ENCODE measurements at places on chromosomes 12 and 14.

- DNase-seq = no peak
Observed at GRCh38 chr12:88437226-88437625, 143.0 kb downstream of the KITLG start.

- no peak for DNase-seq
Observed at GRCh38 chr14:63918411-63918810, 65.6 kb downstream of the SYNE2 start.

DNA sequence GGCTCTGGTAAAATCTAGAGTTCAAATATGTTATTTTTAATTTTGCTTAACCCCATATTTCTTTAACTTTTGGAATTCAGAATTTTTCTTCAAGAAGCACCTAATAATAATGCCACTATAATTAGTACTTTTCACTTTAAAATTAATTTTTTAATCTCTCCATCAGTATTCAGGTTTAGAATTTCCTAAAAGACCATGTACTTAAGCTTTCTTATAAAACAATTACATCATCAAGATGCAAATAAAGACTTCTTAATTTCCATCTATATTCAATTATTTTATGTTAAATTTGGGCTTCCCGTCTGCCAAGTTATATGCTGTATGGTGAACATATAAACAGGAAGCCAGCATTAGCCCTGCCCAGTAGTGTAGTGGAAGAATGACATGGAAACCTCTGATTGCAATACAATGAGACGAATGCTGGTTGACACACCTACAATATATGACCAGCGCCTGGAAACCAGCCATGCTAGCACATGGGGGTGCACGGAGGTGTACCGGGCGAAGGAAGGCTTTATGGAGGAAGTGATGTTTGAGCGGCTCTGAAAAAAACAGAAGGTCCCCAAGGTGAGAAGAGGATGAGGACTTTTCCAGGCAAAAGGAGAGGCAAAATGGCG is 82.2 kb downstream of the LLPH start:
- no peak for DNase-seq

- DNase-seq = no peak
Observed at GRCh38 chr12:44748950-44749468, 127.1 kb downstream of the NELL2 start.

GRCh38 chr12:130104571-130105106 is 57.6 kb upstream of the FZD10 start:
- no peak for DNase-seq

DNA sequence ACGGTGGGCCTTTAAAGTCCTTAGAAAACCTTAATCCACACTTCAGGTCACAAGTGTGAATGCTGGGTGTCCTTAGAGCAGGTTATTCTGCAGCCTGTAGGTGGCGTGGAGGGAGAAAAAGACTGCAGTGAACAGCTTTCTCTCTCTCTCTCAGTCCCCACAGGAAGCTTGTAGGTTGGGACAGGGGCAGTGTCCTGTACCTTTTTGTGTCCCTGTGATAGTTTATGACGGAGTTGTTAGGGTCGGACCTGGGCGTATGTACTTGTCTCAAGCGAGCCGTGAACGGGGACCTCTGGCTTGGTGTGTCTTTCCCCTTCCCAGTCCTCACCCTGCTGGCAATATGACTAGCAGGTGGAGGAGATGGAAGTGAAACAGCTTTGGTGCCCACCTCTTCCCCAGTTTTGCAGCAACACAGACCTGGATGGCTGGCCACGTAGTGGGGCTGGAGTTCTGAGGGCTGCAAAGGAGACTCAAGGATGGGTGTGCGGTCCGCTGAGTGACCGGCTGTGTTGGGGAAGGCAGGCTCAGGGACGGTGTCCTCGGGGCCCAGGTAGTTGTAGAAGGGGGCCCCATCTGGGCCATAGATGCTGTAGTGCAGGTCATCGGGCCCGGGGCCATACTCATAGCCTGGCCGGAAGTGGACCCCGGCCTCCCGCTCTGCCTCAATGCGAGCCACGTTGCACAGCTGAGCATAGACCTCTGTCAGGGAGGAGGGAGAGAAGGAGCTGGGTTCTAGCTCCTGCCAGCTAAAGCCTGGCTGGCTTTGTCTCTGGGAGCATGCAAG is 8.9 kb downstream of the ISCA2 start:
- DNase-seq = peak; percentile 38

- DNase-seq = no peak
Observed at GRCh38 chr14:29390081-29390832, 537.4 kb downstream of the PRKD1 start.

- no peak for DNase-seq
Observed at GRCh38 chr14:81066672-81067071, 111.3 kb downstream of the TSHR start.

DNA sequence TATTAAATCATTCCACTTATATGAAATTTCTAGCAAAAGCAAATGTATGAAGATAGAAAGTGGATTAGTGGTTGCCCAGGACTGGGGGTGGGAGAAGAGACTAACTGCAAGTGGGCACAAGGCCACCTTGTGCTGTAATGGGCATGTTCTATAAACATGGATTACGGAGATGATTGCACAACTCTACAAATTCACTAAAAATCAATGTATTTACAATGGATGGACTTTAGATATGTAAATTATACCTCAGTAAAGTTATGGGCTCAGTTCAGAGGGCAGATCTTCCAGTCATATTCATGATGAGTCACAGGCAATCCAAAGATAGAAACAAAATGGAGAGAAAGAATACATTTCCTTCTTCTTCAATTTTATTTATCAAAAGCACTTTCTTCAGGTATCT is 173.9 kb downstream of the NDUFA12 start:
- no peak for DNase-seq

DNA sequence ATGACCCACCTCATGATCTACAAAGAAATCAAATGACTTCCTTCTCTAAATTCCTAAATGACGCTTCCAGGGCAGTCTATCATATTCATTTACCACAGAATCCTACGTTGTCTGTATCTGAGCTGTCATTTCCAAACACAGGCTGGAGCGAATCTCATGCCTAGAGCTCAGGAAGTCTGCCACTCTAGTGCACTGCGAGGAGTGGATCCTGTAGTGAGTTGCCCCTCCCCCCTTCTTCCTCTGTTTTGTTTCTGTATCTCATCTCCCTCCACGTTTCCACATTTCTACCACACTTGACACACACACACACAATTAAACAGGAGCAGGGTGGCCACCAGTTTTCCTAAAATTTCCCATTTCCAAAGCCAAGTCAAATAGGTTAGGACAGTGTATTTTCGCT is 415.4 kb upstream of the PRICKLE1 start:
- no peak for DNase-seq

- no peak for DNase-seq
Observed at GRCh38 chr14:104897330-104898194, 27.1 kb upstream of the PLD4 start.

GRCh38 chr12:88245905-88246304 is 103.8 kb downstream of the TMTC3 start:
- DNase-seq = no peak

GRCh38 chr12:51954561-51955361 is 3.3 kb downstream of the ACVR1B start:
- no peak for DNase-seq

- DNase-seq = no peak
Observed at GRCh38 chr12:15644700-15645099, 144.5 kb downstream of the EPS8 start.

All from NCI-H460 (cell line).